T-cell (primary cell): ENCODE measurements at places on chromosomes 4 and X.

DNA sequence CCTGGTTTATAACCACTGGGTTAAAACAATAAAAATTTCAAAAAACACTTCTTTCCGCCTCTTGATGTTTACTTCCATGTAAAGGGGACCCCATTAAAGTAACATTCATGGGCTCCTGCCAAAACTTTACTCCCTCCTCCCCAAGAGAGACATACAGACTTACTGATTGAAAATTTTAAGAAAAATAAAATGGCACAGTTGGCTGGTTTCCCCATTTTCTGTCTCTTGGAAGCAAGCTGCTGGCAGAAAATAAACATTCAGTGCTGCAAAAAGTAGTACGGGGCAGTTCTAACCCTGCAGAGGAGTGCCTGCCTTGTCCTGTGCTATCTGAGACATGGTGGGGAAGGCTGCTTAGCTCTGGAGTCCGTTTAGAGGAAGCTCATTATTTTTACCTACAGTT lies 187.3 kb upstream of the INTU start:
- no peak for DNase-seq

DNA sequence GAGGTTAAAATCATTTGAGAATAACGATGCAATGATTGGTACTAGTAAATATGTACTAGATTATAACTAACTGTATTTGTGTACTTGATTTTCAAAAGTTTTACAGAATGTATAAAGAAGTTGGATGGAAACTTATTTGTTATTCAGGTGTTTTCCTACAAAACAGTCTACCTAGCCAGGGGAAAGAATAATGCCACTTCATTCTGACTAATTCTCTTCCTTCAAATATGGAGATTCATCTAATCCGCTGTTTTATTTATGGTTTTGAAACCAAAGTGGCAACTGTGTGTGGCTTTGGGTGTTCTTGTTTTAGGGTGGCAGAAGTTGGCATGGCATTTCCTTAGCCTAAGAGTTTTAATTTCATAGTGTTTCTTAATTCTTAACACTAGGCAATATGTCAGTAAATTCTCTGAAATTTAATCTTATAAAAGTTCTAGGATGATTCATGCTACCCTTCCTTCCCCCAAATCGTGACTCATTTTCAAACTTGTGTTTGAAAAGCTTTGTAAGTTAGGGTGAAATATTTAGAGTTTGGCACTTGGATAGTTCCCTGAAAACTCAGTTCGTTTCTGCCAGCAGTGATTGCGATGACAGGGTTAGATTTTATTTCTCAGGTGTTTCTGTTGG lies 62.6 kb downstream of the DCLK2 start:
- DNase-seq = no peak

DNA sequence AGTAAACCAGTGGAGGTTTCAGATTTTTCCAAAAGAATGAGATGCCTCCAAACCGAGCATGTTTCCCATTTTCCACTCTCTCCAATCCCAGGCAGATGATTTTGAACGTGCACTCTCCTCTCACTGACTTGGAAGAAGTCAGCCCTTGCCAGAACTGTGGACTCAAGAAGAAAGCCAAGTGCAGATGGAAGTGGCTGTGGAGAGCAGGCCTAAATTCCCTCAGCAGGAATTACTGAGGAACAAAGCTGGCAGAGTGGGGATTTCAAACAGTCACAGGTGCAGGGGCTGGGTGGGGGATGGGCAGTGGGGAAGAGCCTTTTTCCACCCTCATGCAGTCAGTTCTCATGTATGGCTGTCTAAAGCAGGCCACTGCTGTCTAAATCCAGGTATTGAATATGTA lies 83.5 kb upstream of the PLAC1 start:
- DNase-seq = no peak

DNA sequence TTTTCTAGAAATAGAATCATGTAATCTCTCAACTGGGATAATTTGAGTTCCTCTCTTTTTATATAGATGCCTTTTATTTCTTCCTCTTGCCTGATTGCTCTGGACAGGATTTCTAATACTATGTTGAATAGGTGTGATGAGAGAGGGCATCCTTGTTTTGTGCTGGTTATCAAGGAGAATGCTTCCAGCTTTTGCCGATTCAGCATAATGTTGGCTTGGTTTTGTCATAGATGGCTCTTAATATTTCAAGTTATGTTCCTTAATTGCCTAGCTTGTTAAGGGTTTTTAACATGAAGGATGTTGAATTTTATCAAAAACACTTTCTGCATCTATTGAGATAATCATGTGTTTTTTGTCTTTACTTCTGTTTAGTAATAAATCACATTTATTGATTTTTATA lies 58.7 kb downstream of the TMEM47 start:
- no peak for DNase-seq

DNA sequence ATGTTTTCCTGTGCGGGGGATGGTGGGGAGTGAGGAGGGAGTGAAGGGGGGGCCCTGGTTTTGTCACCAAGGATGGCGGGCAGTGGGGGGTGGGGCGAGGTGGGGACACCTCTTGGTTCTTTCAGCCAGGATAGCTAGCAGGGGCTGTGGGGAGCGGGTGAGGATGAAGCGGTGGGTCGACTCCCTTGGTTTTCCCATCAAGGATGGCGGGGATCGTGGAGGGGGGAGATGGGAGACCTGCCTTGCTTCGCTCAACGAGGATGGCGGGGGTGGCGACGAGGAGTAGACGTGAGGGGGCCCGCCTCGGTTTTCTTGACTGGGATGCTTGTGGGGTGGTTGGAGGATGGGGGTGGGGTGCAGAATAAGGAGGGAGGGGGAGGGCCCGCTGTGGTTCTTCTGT lies 643 bp downstream of the FHL1 start:
- DNase-seq = no peak

- no peak for DNase-seq
These were observed 267.2 kb upstream of the SLC7A11 start for GRCh38 chr4:138509346-138509745.

GRCh38 chrX:108044554-108045256 lies at the start of gene VSIG1:
Gene VSIG1, plus strand, starts transcription at chrX:108045065. Its CDS starts 66 bp downstream, at chrX:108045131.
- DNase-seq = no peak

DNA sequence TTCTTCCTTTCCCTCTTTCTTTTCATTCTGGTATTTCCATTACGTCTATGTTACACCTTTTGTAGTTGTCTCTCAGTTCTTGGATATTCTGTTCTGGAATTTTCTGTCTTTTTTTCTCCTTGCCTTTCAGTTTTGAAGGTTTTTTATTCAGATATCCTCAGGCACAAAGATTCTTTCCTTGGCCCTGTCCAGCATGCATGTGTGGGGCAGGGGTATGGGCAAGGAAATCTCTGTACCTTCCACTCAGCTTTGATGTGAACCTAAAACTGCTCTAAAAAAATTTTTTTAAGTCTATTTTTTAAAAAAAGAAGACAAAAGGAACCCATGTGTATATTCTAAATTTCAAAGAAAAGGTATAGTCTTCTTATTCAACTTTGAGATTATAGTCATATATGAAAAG lies 180.5 kb downstream of the SOWAHB start:
- DNase-seq = no peak

GRCh38 chrX:78548012-78548411 lies 111.1 kb downstream of the RTL3 start:
- no peak for DNase-seq

- DNase-seq = no peak
These were observed 135.8 kb upstream of the FRG1 start for GRCh38 chr4:189804894-189805293.

GRCh38 chr4:10500776-10501175 lies 43.5 kb upstream of the ZNF518B start:
- no peak for DNase-seq

DNA sequence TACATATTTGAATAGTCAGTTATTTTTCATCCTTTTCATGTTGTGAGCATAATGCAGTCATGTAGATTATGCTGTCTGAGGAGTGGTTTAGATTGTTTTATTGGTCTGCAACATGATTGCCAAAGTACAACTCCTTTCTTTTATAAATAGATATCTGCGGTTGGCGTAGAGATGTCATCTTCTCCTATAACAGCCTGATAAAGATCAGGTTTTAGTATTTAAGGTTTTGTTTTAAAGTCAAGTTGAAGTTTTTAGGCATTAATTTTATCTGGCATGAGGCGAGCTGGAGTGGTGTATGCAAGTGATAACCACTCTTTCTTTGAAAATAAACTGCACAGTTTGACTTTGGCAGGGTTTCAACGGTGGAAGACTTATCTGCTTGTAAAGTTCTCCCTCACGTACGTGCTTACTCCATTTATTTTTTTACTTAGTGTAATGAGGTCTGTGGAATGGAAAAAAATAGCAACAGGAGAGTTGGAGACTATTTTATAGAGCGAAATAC lies 126.3 kb downstream of the FBXO8 start:
- DNase-seq = no peak

GRCh38 chr4:146124023-146124680 lies 51.4 kb upstream of the LSM6 start:
- DNase-seq = no peak

DNA sequence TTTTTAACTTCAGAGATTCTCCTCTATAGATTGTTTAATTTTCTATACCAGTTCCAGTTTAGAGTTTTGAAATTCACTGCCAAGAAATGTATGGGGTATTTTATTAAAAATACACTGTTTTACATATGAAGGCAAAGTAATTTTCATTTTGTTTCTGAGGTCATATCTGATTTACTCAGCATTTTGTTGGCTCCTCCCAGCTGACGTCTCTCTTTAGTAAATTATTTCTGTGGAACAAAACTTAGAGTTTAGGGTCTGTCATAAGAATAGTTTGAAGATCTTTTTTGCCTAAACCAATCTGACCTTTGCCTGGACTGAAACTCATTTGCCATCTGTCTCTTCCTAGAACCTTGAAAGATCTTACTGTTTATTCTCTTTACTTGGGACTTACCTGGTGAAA lies 16.9 kb downstream of the FNIP2 start:
- DNase-seq = no peak

DNA sequence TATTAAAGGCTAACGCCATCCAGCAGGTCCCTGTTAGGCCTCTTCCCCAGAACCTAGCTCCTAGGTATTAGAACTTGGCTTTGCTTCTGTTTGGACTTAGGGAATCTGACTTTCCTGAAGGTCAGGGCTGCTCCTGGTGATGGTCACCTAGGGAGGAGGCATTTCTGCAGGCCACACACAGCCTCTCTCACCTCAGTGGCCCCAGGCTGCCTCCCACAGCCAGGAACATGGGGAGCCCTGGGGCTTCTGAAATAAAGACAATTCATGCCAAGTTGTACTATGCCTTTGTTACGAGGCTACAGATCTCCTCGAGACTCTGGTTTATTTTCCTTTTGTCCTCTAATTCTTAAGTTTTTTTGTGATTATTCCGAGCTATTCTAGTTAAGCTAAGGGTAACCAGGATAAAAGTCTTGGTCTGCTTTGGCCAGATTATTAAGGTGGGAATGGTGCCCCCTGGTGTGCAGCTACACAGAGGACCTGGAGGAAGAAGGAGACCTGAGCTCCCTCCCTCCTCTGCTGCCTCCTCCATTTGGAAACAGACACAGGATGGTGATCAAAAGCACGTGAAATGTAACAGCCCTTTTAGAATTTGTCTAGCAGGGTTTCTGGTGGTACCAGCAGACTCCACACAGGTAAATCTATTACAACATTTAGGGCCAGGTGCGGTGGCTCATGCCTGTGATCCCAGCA lies 131.0 kb downstream of the DCLK2 start:
- DNase-seq = no peak

DNA sequence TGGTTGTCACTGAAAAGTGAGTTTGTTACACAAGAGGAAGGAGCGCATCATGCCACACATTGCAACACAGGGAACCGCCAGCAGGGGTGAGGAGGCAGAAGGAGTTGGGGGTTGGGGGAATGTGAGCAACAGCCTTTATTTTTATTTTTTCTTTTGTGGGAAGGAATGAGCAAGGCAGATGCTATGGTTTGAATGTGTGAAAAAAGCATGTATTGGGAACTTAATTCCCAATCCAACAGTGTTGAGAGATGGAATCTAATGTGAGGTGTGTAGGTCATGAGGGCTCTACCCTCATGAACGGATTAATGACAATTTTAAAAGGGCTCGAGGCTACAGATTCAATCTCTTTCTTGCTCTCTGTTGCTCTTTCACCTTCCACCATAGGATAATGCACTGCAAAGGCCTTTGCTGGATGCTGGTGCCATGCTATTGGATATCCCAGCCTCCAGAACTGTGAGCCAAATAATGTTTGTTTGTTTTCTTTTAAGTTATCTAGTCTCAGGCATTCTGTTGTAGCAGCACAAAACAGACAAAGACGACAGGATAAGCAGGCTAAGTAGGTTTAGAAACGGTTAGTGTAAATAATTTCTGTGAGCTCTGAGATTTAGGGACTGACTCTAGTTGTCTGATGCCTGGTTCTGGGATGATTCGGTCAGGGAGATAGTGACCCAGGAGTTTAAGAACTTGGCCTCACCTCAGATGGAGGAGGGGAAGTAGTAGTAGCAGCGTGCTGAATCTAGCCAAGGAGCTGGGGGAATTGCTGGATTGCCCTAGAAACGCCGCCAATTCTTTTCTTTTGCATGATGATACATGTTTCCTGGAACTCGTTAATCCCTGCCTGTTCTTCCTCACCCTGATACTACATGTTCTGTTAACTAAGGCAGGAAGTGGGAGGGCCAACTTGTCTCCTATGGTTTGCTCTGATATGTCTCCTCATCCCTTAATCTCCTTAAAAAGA lies 156.6 kb upstream of the CTSO start:
- no peak for DNase-seq

DNA sequence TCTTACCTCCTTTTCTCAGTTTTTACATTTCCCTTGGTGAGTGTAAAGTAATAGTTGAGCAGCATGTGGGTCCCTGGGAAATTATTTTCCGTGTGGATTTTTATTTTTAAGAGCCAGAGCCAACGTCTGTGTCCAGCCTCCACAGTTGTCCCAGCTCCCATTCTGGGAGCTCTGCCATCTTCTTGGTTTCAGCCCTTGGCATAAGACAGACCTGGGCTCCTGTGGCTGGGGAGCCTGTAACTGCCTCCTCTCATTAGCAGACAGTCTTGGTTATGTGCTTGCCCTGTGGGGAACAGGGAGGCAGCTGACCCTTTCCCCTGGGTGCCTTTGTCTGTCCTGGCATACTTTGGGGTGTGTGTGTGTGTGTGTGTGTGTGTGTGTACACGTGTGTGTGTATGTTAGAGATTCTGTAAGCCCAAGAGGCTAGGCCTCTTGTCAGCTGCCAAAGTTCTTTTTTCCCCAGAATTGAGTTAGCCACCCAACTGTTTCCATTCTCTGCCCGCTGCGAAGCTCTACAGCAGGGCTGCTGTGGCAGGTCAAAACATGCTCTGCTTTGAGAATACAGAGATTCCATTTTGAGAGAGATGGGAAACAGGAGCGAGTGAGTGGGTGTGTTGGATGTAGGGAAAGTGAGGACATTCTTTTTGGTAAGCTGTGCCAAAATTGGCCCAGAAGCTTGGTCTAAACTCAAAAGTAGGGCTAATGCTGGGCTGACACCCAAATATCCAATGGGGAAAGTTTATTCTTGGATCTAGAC lies 140.7 kb downstream of the TMEM164 start:
- no peak for DNase-seq

DNA sequence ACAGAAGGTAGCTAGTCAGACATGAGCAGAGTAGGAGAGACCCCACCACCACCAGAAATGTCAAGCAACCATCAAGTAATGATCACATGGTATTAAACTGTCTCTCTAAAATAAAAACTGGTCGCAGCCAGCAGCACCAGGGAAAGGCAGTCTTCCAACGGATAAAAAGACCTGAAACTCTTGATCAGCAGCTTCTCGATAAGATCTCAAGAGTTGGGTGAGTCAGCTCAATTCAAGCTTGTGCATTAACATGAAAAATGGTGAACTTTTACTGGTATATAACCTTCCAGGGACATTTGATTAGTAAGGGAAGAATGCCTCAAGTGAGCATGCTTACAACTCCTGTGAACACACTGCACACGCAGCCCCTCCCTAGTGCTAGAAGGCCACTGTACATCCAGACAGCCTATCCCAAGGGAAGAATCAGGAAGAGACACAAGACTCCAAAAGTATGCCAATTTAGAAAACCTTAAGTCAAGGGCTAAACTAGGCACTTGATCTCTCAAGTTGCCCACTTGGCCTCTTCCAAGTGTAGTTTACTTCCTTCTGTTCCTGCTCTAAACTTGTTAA lies 270.0 kb upstream of the GNPDA2 start:
- no peak for DNase-seq
